ENCODE measurements at places on chromosomes 12 and 14.

GRCh38 chr14:101843665-101844064 lies 82.2 kb downstream of the PPP2R5C start:
- no peak for DNase-seq

DNA sequence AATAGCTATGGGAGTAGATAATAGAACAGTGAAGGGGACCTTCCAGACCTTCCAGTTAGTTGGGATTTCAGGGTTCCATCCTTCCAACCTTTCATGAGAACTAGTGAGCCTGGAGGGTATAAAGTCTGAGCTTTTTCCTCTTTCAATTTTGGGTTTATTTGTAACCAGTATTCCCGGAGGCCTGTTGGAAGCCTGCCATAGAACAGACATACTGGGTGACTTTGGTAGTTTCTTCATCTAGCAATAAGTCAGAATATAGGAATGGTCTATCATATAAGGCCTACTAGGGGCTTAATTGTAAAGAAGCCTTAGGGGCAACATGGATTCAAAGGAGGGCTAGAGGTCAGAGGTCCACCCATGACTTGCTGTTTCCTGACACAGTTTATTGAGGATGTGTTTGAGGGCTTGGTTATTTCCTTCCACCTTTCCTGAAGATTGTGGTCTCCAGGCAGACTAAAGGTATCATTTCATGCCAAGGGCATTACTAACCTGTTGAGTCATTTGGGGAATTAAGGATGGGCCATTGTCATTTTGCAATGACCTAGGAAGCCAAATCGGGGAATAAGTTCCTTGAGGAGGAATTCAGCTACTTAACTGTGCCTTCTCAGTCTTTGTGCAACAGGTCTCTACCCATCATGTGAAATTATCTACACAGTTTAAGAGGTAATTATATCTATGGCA lies 410.3 kb downstream of the SLC6A15 start:
- no peak for DNase-seq

- peak; percentile 89 for DNase-seq
Observed at GRCh38 chr12:56078931-56079722, 838 bp upstream of the ERBB3 start.

GRCh38 chr14:60512973-60513571 lies 4.1 kb downstream of the SIX6 start:
- no peak for DNase-seq

- DNase-seq = no peak
Observed at GRCh38 chr12:132491138-132491663, 1.2 kb downstream of the FBRSL1 start.

DNA sequence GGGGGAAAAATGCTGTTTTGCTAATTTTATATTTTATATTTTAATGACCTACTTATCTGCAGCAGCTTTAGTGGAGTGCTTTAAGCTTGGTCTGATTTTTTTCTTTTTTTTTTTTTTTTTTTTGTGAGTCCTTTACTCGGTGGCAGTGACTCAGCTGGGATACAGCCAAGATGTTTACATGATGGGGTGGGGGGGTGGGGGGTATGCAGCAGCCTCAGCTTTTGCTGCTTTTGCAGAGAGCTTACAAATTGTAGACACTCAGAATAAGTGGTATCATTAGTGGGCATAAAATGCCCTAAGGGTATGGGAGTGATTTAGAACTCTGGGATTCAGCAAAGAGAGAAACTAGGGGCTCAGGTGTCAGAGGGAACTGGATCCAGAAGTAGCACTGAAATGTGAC lies 38.2 kb upstream of the ARHGAP5 start:
- no peak for DNase-seq

GRCh38 chr12:1880153-1880845 lies 38.2 kb downstream of the CACNA2D4 start:
- no peak for DNase-seq

- DNase-seq = no peak
Observed at GRCh38 chr14:80906946-80907345, 34.6 kb downstream of the CEP128 start.

- DNase-seq = no peak
Observed at GRCh38 chr12:25121916-25122315, 73.0 kb downstream of the DNAI7 start.

DNA sequence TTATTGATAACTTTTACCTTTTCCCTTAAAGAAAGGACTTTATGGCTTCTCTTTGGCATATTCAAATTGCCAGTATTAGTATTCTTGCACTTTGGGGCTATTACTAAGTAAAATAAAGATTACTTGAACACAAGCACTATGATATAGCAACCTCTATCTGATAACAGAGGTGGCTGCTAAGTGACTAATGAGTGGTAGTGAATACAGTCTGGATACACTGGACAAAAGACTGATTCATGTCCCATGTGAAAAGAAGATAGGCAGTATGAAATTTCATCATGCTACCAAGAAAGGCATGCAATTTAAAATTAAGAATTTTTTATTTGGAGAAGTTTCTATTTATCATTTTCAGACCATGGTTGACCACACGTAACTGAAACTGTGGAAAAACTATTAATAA lies 399.9 kb downstream of the FSCB start:
- DNase-seq = no peak

DNA sequence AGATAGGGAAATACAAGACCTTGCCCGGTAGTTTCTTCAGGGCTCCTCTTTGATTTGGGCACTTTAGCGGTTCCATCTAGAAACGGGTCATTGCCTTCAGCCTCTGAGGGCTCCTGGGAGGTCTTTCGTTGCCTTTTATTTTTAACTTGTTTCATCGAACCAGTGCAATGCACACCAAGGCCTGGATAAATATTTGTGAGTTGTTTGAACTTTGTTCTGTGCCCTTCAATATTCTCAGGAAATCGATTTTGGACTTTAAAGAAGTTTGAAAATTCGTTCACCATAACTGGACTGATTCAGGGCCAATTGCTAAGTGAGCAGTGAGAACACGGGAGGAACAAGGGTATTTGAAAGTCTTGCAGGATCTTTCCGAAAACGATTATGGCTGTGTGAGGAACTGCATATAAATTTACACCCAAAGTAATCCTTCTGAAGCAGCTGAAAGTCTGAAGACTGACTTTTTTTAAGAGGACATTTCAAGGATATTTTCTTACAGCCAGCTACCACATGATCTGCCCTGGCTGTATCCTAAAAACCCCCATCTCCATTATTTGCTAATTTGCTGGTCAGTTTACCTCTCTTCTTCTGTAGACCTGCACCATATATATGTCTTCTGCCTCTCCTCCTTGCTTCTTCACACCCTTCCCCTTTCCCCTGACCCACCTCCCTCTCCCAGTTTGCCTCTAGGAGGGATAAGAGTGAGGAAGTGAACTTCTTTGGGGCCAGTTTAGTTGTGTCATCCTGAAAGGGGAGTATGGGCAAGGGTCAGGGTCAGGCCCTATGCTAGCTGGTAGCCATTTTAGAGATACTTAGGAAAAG lies 8.0 kb downstream of the DUSP6 start:
- no peak for DNase-seq

Data from ureter (tissue), 1 donor.